ENCODE measurements at places on chromosomes 6 and 20.

GRCh38 chr6:76876922-76877553 lies 586.3 kb downstream of the HTR1B start:
- peak; percentile 54 for DNase-seq

GRCh38 chr6:167047554-167047953 lies 48.4 kb downstream of the CEP43 start:
- DNase-seq: no peak

DNA sequence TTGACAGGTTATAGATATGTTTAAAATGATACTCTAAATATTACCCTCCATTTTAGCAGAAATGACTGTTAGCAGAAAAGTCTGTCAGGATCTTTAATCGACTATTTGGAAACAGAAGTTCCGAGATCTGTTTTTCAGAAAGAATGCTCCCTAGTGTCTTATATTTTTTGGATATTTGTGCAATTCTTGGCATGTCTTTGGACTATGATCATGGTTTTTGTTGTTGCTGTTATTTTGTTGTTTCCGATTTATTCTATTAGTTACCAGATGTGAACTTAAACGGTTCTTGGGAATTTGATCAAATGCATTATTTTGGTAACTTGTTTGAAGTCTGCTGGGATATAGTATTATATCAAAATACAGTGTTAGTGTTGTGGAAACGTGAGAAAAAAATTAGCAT lies 106.4 kb upstream of the CEP162 start:
- no peak for DNase-seq

DNA sequence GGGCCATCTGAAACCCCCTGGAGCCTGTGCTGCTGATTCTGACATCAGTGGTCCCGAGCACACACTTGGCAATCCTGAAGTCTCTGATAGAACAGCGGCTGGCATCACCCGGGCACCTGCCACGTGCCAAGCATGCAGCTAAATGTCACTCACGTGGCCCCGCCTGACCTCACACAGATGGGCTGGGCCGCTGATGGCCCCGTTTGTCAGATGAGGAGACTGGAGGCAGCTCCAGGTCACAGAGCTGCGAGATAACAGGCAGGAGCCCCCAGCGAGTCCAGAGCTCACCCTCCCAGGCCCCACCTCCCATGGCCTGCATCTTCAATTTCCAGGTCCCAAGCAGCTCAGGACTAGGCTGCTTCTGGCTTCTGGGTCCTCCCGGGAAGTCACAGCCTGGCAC lies 67.2 kb downstream of the YTHDF1 start:
- DNase-seq: no peak

GRCh38 chr6:133315811-133316210 lies 74.7 kb downstream of the EYA4 start:
- no peak for DNase-seq
